NCI-H226 (cell line): ENCODE measurements at places on chromosomes 4 and X.

DNA sequence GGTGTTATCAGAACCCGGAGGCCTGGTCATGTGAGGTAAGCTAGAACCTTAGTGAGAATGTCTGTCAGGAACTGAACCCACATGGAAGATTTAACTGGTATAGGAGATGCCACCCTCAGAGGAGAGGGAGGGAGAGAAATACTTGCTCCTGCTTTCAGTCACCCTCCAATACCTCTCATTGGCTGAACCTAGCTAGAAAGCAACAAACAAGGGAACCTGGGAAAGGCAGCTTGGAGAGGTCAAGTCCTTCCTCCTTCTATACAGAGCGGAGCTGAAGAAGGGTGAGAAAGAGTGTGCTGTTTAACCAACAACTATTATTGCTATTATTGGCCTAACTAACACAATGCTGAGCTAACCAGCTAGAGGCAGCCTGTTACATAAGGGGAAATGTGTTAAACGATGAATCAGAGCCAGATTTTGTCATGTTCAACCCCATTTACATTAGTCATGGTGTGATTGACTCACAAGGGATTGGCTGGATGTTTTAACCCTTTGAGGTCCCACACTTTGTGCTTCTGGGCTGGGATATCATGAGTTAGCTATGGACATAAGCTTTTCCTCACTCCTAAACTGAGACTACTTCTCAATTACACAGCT lies 96.5 kb upstream of the ESX1 start:
- DNase-seq, result peak; percentile 67

DNA sequence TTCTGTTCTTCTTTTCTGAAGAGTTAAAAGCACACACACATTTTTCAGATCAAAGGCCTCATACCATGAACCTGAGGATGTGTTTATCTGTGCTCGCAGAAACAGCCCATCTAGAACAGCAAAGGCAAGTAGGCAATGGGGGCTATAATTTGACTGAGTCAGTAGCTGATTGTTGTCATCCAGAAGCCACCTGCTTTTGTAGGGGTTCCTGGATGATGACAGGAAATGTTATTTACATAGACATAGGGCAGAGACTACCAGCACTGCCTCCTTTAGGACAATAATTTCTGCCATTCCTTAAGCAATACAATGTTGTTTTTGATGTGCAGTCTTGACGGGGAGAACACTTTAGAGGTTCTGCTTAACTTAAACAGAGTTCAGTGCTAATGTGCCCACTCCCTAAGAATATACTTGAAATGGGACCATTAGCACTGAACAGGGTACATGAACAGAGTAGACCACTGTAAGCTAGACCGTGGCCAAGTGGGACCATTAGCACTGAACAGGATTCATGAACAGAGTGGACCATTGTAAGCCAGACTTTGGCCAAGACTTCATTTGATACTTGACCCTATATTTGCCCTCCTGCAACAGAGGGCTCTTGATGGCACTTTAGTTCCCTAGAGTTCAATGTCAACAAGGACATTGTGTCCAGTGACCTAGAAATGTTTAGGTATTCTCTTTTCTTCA lies 42.8 kb upstream of the CCSER1 start:
- no peak for DNase-seq

- no peak for DNase-seq
These were observed 117.1 kb downstream of the CORIN start for GRCh38 chr4:47720787-47721186.

GRCh38 chr4:136755531-136755916 lies 776.8 kb downstream of the PCDH18 start:
- DNase-seq, result no peak

DNA sequence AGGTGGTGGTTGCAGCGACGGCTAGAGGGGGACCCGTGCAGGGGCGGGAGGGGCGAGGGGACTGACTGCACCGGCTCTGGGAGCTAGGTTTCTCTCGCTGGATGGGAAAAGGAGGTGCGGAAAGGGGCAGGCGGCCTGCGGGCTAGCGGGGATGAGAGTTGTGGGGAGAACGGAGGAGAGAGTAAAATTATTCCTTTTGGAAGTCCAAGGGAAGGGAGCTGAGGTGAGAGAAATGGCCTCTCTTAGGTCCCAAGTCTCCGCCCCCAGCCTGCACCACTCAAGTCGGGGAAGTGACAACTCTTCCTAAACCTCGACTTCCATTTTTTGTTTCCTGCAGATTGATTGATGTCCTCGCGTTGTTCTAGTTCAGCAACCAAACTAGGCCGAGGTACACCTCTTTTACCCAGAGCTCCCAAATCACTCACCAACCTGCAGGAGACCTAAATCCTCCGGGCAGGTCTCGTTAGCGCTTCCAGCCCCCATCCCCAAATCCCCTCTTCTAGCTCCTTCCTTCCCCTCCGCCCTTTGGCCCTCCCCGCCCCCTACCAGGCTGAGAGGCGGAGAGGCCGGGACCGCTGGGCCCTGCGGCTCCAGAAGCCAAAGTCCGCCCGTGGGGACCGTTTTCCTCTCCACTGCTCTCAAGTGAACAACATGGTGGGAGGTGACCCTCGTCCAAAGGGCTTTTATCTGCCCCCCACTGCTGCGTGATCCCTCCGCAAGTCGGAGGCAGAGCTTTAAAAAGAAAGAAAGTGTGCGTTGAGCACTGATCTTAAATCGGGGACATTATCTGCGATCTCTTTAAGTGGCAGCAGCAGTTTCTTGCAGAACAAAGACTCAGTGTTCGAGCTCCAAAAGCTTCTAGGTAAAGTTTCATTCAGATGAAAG lies 7.3 kb downstream of the PITX2 start:
- no peak for DNase-seq

DNA sequence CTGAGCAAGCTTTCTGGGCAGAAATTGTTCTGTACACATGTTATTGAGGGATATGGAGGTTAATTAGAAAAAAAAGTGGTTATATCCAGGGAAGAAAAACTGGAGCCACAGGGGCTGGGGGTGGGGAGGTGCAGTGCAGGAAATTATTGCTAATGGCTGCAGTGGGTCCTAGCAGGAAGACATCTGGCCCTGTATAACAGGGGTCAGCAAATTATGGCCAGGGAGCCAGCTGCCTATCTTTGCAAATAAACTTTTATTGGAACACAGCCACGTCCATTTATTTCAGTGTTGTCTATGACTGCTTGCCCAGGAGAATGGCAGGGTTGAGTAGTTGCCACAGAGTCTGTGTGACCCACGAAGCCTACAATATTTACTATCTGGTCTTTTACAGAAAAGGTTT lies 23.4 kb upstream of the PRPS2 start:
- DNase-seq, result no peak

DNA sequence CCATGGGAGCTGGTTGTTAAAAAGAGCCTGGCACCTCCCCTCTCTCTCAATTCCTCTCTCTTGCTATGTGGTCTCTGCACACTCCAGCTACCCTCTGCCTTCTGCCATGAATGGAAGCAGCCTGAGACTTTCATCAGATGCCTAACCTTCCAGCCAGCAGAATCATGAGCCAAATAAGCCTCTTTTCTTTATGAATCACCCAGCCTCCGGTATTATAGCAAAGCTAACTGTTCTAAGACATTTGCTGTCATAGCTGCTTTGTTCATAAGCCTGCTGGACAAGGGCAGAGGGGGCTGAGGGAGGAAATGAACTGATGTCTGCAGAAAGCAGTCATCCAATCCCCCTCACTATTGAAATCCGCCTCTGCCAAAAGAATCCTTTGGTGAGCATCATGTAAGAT lies 196.7 kb downstream of the ZNF330 start:
- DNase-seq, result no peak

GRCh38 chr4:168931215-168931650 lies 78.8 kb downstream of the CBR4 start:
- no peak for DNase-seq

GRCh38 chr4:86359944-86360478 lies at the start of gene MAPK10:
MAPK10 (minus strand) TSS chr4:86360053.
- DNase-seq, result no peak

GRCh38 chrX:115393271-115393670 lies 103.8 kb downstream of the LUZP4 start:
- peak; percentile 80 for DNase-seq

GRCh38 chr4:174553031-174553430 lies 30.7 kb upstream of the HPGD start:
- DNase-seq, result no peak

DNA sequence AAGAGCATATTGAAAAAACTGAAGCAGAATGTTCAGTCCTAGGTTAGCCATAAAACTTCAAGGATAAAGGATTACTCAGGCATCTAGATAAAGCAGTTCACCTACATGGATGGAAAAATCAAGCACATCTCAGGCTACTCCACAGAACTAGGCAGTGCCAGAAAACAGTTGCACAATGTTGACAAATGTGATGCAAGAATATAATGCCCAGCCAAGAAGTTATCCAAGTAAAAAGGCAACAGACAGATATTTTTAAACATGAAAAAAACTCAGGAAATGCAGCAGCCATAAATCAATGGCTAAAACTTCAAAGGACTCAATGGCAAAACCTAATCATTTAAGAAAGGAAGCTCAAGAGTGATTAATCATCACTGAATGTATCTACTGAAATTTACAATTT lies 456.0 kb upstream of the FAM241A start:
- peak; percentile 83 for DNase-seq

DNA sequence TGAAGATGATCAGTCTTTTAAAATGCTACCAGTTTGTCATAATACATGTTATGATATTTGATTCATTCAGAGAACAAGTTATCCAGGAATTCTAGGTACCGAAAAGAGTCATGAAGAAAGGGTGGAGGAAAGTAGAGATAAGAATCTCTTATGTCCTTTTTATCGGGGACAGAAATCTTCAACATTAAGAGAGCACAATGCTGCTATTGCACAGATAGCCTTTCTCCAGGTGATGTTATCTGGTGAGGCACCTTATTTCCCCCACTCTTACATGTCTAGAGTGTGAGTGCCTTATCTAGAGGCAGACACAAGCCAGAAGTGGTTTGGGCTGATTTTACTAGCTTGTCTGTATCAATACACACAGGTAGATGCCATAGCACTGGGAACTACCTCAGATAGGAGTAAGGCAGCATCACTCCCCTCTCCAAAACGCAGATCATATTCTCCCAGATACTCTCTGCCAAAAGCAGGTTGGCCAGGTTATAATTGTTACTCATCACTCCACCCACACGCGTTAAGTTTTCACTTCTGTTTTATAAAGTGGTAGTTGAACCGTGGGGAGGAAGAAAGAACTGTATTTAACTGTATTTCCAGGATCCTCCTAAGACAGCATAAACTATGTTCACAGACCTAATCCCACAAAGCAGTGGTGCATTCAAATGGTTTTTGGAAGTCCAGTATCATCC lies 38.4 kb downstream of the AREG start:
- DNase-seq, result no peak

DNA sequence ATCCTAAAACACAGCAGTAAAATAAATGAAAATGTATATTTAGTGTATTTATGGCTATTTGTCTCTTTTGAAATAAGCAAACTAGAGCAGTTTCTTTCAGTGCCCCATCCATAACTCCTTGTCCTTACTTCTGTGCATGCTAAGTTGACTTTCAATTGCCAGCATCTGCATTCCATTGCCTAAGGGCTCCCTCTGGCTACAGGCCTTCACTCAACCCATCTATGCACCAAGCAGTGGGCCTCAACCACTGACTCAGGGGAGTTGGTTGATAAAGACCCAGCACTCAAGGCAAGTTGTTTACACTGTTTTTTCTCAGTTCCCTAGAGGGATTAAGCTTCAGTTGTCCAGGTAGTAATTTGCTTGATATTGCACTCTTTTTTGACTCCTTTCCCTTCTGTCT lies 265.7 kb downstream of the IQCM start:
- DNase-seq, result peak; percentile 71

DNA sequence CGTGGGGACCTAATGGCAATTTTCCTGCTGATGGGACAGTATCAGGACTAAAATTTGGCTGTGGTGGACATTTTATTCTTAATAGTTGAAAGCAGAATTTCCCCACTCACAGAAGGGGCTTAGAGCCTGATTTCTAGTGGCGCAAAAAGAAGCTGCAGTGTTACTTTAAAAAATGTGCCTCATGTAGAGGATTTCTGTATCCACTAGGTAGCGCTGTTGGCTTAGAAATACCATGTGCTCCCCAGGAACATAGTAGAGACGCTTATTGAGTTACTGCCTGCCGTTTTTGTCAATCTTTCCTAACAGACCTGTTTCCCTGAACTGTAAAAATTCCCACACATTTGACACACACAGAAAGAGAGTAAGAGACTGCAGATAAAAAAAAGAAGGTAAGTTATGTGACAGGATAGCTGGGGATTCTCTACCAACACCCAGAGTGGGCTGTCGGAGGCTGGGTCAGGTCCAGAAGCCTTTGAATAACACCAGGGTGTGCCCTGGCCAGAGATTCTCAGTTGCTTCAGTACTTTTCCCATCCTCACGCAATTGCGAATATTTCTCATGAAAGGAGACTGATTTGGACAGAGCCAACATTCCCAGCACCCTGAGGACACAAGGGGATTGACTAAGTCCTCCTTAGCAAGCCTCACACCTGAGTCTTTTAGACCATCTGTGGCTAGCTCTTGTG lies 88.4 kb downstream of the ZXDA start:
- no peak for DNase-seq

DNA sequence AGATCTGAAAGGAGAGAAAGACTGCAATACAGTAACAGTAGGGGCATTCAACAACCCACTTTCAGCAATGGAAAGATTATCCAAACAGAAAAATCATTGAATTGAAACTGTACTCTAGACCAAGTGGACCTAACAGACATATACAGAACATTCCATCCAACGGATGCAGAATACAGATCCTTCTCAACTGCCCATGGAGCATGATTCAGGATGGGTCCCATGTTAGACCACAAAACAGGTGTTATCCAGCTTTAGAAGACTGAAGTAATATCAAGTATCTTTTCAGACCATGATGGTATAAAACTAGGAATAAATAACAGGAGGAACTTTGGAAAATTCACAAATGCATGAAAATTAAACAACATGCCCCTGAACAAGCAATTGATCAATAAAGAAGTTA lies 567.2 kb upstream of the MAGEB2 start:
- no peak for DNase-seq

- DNase-seq, result no peak
These were observed 4.3 kb upstream of the FGG start for GRCh38 chr4:154616731-154617130.

DNA sequence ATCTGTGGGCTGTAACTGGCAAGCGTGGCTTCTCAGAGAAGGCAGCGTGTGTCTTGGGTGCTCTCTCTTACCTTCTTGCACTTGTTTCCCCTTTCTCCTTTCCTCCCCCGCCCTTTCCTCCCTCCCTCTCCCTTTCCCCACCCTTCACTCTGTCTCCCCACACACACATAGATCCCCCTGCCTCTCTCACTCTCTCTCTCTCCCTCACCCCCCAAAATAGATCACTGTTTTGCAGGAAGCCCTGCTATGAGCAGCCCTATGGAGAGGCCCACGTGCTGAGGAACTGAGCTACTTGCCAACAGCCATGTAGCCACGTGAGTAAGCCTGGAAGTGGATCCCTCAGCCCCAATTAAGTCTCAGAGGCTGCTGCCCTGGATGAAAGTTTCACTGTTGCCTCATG lies 4.3 kb upstream of the PNMA6E start:
- no peak for DNase-seq
